ENCODE measurements at places on chromosomes 7 and 10.

- no peak for DNase-seq
Measured at GRCh38 chr7:108136191-108136688, 6.1 kb upstream of the LAMB4 start.

DNA sequence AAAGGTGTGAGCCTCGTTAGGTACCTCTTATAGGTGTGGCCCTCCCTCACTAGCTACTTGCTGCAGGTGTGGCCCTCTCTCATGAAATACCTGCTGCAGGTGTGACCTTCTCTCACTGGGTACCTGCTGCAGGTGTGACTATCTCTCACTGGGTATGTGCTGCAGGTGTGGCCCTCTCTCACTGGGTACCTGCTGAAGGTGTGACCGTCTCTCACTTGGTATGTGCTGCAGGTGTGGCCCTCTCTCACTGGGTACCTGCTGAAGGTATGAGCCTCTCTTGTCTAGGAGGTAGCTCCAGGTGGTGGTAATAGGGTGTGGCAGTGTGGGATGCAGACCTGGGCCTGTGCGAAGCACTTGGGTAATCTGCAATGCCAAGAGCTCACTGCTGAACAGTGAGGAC, 170.7 kb upstream of the PLPP4 start:
- DNase-seq = no peak

DNA sequence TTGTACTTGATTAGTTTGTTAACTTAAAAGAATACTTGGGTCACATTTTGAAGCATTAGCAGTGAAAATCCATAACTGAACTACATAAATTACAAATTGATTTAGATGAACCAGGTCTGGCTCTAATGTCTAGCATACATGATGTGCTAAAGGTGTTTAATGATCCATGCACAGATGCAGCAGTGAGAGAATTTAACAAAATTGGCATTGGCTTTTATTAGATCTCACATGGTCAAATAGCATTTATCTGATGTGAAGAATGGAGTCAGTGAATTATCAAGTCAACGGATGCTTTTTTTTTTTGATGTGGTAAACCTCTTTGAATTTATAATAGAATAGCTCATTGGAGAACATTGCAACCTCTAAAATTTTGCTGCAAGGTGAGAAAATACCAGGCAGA, 293.0 kb upstream of the POT1 start:
- DNase-seq = no peak

- DNase-seq = peak; percentile 45
Measured at GRCh38 chr10:110843031-110843430, 28.7 kb upstream of the PDCD4 start.

GRCh38 chr7:28921822-28922221, 36.3 kb downstream of the TRIL start:
- DNase-seq = peak; percentile 5

- no peak for DNase-seq
Measured at GRCh38 chr10:88281592-88282347, 301.3 kb downstream of the RNLS start.

GRCh38 chr7:33885290-33886148, 19.8 kb upstream of the BMPER start:
- no peak for DNase-seq

DNA sequence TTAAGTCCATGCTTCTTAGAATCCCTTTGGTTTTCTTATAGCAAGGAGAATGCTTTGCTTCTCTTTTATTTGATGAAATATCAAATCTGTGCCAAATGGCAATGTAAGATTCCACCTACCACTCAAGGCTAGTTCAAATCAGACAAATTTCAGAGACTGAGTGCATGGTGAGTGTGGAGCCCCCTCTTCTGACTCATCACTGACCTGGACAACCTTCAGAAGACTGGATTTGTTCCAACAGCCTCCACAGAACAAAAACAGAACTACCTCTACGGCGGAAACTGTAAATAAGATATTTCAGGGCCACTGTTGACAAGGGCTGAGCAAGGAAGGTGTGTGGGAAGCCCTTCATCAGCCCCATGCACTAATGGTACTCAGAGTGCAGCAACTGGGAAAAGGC, 21.1 kb downstream of the NCAPG2 start:
- DNase-seq = no peak

GRCh38 chr7:94357076-94357475, 37.6 kb upstream of the COL1A2 start:
- no peak for DNase-seq

DNA sequence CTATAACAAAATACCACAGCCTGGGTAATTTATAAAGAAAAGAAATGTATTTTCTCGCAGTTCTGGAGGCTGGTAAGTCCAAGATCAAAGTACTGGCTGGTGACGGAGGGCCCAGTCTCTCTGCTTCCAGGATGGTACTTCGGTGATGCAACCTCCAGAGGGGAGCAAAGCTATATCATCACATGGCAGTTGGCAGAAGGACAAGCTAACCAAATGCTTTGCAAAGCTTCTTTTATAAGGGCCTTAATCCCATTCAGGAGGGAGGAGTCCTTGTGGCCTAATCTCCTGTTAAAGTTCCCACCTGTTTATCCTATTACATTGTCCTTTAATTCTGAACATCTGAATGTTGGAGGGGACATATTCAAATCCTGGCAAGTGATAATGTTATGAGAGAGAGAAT, 134.1 kb upstream of the SP4 start:
- no peak for DNase-seq

- DNase-seq = no peak
Measured at GRCh38 chr10:20254078-20254477, 437.8 kb downstream of the PLXDC2 start.

DNA sequence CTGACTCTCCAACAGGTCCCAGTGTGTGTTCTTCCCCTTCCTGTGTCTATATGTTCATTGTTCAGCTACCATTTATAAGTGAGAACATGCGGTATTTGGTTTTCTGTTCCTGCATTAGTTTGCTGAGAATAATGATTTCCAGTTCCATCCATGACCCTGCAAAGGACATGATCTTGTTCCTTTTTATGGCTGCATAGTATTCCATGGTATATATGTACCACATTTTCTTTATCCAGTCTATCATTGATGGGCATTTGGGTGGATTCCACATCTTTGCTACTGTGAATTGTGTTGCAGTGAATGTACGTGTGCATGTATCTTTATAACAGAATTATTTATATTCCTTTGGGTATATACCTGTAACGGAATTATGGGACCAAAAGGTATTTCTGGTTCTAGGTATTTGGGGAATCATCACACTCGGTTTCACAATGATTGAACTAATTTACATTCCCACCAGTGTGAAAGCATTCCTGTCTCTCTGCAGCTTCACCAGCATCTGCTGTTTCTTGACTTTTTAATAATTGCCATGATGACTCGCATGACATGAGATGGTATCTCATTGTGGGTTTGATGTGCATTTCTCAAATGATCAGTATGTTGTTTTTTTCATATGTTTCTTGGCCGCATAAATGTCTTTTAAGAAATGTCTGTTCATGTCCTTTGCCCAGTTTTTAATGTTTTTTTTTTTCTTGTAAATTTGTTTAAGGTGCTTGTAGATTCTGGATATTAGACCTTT, 60.2 kb downstream of the LSMEM1 start:
- DNase-seq = no peak

DNA sequence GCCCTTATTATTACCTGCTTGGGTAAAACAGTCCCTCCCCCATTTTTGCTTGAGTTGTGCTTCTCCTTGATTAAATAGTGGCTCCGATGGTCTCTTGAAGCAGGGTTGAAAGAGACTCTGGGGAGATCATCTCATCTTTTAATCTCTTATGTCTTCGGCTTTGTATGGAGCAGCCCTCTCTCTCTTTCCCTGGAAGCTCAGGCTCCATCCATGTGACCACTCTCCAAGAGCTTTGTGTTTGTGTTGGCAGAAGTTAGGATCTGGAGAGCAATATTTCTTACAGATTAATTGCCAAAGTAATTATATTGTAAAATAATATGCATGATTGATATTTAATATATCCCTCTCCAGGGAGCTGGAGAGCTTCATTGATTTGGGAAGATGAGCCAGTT, 76.9 kb downstream of the LRRC4 start:
- DNase-seq = no peak

DNA sequence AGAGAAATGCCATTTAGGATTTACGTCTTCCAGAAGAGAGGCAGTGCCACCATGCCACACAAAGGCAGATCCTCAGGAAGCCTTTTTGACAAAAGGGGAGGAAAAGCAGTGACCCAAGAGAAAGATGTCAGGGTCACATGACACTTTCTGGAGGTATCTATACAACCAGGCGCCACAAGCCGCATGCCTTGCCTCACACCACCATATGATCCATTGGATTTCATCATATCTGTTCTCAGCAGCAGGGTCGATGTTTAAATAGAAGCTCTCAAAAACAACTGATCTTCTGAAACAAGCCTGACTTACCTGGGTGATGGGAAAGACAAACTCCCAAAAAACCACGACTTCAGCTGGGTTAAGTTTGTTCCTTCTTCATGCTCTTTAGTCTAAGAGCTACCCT, 52.5 kb upstream of the UNC5B start:
- no peak for DNase-seq

GRCh38 chr7:12249706-12250105, 38.6 kb downstream of the TMEM106B start:
- no peak for DNase-seq

DNA sequence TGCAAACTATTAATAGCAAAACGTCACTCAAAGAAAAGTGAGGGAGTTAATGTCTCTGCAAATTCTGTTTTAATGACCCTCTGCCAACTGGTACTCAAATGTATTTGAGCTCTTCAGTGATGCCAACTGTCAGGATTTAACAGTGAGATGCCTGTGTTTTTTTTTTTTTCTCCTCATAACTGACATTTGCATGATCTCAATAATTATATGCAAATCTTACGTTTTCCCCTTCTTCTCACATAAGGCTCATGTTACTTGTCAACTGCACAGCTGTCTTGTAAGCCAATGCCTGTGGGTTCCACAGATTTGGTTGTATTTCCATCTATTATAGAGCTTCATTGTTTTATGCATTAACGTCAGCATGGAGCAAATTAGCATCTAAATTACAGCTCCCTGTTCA, 38.2 kb downstream of the PPP1R3A start:
- no peak for DNase-seq

GRCh38 chr10:31138026-31138553, 106.4 kb upstream of the ZNF438 start:
- DNase-seq = no peak

- no peak for DNase-seq
Measured at GRCh38 chr10:60367431-60367830, 22.2 kb downstream of the ANK3 start.

DNA sequence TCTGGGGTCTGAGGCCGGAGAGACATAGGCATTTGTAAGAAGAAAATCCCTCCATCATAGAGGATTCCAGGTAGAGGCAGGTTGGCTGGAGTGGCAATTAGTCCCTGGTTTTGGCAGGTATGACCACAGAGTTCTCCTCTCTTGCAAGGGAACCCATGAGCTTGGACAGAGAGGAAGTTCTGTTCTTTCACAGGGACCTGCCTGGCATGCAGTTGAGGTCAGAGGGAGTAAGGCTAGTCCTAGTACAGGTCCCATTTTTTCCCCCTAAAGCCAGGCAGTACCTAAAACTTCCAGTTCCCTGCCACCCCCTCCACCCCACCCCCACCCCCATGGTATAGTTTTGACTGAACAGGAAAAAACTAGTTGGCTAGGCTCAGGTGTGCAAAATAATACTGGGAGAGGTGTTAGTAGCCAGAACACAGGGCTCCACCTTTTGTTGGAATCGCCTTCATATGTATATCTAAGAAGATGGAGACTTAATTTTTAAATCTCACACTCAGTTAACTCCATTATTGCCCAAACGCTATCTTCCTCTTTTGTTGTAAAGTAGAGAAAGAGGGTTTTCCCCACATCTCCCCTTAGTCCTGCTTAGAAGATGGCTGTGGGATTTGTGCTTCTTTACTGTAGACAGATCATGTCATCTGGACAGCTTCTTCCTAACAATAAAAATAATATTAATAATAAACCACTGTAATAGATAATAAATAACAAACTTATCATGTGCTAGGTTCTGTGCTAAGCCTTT, 188.1 kb downstream of the TCF7L2 start:
- DNase-seq = no peak

- DNase-seq = no peak
Measured at GRCh38 chr10:50260791-50261281, 9.5 kb upstream of the ASAH2 start.

- DNase-seq = no peak
Measured at GRCh38 chr7:98174334-98175259, 36.6 kb upstream of the BHLHA15 start.

DNA sequence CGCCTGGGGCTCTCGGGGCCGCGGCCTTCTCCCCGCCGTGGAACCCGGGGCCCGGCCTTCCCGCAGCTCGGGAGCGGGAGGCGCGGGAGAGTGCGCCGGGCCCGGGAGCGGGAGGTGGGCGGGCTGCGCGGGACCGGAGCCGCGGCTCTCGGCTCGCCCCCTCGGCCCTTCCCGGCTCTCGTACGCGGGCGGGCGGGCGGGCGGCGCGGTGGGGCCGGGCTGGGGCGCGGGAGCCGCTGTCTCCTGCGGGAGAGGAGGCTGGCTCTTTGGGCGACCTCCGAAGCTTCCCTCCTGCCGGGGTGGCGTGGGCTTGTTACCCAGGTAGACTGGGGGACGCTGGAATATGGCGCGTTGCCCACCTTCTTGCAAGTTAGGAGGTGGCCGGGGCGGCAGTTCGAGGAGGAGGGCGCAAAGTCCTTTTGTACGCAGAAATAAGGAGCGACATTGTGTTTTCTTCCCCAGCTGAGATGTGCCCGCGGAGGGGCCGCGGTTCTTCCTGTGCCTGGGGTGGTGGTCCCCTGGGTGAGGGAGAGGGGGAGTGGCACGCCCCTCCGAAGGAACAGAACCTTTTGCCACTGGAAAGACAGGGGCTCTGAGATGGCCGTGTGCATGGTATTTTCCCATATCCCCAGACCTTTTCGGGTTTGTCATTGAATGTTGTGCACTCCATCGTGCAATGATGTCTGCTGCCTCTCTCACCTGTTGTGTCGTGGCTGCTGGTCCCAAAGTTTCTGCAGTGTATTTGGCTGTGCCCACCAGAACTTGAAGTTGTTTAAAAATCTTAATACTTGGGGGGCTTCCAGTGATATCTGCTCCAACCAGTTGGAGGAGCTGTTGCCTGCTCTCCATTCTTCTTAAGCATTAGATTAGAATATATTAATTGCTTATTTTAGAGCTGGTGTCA, 844 bp downstream of the NRF1 start:
- DNase-seq = peak; percentile 26

GRCh38 chr7:98185101-98185500, 26.1 kb upstream of the BHLHA15 start:
- DNase-seq = no peak

GRCh38 chr10:82208726-82209125, 333.7 kb downstream of the NRG3 start:
- DNase-seq = no peak

- peak; percentile 67 for DNase-seq
Measured at GRCh38 chr10:61904733-61905725, 3.5 kb downstream of the ARID5B start.

- peak; percentile 96 for DNase-seq
Measured at GRCh38 chr10:28532337-28533185, at the start of gene WAC. Gene WAC, plus strand, starts transcription at chr10:28533118. Its CDS starts 462 bp downstream, at chr10:28533580.

DNA sequence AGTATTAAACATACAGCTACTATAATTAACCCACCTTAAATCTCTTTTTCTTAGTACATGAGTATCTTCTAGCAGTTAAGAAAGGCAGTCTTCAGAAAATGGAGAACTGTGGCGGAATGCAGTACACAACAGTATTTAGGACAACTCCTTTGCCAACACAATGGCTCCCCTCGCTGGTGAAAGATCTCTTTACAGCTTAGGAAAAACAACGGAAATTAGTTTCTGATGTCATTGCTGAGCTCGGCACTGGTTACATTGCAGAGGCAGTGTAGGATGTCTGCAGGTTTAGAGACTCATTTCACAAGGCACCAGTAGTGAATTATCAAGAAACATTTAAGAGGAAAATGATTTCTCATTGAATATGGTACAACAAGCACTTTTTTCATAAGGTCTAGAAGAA, 43.4 kb downstream of the GLRX3 start:
- DNase-seq = peak; percentile 40

Measured in activated CD4-positive, alpha-beta T cell treated with anti-CD3 and anti-CD28 coated beads, Interleukin-2, amount 50 U/mL, for 48 hours (primary cell).